ENCODE measurements at places on chromosomes 13 and 19. TPM values are rescaled to one million over a fixed set of nuclear protein-coding genes. Genes with fewer than 3 reads are reported as not detected.

- no peak for DNase-seq
These were observed 1538.2 kb downstream of the UQCRFS1 start for GRCh38 chr19:27674701-27675100.

GRCh38 chr13:54194233-54195024 lies 1165.8 kb downstream of the OLFM4 start:
- DNase-seq = no peak

GRCh38 chr13:52053460-52053859 lies 29.0 kb downstream of the UTP14C start:
- no peak for DNase-seq

- peak; percentile 19 for DNase-seq
These were observed at the start of gene PRR19 for GRCh38 chr19:42301646-42302203. Gene PRR19 (plus strand): TSS chr19:42302132. CDS start chr19:42309585, 7,453 bp downstream.

TEX26 gene
- total RNA-seq = not detected

Data from A172 (cell line).